Daoy (cell line): ENCODE measurements at places on chromosomes 3 and 15.

GRCh38 chr15:71733122-71733521 is 77.2 kb upstream of the NR2E3 start:
- no peak for DNase-seq

DNA sequence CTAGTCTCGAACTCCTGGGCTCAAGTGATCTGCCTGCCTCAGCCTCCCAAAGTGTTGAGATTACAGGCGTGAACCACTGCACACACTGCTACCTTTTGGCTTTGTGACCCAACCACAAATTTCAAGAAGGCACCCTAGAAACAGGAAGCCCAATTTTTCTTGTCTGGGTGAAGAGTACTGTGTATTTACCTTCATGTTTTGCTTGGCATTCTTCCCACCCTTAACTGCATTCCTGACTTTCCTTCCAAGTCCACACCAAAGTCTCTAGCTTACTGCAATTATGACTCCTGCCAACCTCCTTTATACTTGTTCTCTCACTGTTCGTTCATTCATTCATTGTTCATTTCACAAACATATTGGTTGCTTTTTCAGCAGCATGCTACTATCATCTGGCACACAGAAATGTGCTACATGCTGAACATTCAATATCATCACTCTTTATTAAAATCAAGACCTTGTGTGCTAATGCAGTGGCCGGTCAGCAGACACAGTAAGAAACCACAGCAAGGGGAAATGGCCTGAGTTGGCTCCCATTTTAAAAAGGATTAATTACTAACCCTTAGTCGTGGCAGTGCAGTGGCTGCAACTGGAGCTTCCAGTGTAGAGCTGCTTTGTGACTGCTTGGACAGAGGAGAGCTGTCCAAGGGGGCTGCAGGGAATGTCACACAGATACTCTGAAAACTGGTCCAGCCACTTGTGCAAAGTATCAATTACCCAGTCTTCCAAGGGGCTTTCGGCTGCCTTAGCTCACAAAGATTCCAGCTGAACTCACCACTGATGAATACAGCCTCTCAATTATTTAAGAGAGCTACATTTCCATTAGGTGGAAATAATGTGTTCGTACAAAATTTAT is 94.0 kb downstream of the ETFA start:
- peak; percentile 85 for DNase-seq

- no peak for DNase-seq
Observed at GRCh38 chr15:64180235-64180824, 17.5 kb upstream of the PPIB start.

- DNase-seq = peak; percentile 67
Observed at GRCh38 chr15:24862726-24863521, 91.9 kb upstream of the SNRPN start.

DNA sequence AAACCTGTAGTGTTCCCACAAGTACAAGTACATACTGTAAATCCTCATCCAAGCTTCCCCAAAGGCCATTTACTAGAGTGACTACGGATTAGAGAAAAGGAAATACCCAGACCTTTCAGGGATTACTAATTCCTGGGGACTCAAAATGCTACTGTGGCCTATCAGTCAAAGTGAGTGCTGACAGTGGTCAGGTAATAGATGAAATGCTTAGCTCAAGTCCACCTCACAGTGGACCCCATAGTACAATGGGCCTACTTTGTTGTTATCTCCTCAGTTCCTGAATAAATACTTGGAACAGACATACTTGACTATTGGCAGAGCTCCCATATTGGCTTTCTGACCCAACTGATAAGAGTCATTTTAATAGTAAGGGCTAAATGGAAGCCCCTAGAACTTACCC is 61.6 kb downstream of the MAP4 start:
- DNase-seq = no peak

- DNase-seq = peak; percentile 22
Observed at GRCh38 chr15:77402740-77403379, 17.0 kb downstream of the PEAK1 start.

DNA sequence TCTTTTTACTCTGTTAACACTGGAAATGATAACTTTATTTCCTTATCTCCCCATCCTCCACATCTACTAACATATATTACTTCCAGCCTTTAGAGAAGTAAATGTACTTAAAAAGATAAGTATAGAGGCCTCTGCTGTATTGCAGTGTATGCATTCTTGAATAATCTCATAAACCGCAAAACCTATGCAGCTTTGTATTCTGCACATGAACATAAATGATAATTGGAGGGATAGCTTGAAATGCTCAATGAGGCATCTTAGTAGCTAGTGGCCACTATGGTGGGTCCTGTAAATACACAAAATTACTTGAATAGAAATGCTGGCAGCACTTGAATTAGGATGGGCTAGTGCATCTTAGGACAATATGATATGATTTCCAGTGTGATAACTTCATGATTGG is 77.0 kb downstream of the LYSMD4 start:
- DNase-seq = no peak

DNA sequence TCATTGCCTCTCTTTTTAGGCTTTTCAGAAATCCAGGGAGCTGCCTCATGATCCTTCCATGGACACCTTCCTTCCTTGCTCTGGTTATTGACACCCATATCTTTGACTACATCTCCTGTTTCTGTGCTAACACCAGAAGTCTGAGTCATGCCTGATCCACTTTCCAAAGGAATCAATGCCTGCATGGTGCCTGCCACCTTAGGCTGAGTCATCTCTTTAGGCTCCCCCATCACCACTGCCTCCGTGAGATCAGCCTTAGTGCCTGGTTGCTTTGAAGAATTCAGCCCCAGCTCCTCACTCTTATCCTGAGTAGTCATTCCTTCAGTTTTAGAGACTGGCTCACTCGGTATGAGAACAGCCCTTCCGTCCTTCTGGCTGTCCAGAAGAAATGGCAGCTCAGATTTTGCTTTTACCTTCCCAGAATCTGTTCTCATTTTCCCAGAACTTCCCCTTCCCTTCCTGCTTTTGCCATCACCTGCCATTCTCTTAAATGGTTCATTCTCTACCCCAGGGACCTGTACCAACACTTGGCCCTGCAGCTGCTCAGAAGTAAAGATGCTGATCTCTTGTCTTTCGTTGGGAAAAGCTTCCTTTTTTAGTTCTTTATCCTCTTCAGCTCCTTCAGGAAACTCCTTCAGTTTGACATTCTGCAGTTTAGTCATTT is 105.3 kb downstream of the MAP4 start:
- DNase-seq = peak; percentile 87

GRCh38 chr3:111904376-111905241 is 45.5 kb downstream of the PHLDB2 start:
- DNase-seq = peak; percentile 80

DNA sequence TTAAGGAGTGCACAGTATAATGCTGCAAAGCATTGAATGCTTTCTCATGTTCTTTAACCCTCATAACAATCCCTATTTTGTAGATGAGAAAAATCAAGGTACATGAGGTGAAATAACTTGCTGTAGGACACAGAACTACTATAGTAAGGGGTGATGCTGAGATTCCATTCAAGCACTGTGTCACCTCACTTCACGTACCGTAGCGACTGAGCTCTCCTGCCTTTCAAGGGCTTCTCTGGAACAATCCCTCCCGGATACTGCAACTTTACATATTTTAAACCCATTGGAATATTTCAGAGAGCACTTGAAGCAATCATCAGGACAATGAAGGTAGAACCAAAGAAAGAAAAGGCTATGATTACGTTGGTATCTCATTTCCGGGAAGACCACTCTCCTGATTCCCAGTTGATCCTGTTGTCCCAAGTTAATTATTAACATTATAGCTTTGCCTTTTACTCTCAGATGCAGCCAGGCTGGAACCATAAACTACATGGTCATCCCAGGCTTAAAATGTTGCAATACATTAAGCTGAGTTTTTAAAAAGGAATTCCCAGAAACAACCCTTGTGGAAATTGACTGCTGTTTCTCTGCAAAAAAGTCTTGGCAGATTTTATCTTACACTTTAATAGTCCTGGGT is 252.2 kb upstream of the IGF1R start:
- DNase-seq = no peak

DNA sequence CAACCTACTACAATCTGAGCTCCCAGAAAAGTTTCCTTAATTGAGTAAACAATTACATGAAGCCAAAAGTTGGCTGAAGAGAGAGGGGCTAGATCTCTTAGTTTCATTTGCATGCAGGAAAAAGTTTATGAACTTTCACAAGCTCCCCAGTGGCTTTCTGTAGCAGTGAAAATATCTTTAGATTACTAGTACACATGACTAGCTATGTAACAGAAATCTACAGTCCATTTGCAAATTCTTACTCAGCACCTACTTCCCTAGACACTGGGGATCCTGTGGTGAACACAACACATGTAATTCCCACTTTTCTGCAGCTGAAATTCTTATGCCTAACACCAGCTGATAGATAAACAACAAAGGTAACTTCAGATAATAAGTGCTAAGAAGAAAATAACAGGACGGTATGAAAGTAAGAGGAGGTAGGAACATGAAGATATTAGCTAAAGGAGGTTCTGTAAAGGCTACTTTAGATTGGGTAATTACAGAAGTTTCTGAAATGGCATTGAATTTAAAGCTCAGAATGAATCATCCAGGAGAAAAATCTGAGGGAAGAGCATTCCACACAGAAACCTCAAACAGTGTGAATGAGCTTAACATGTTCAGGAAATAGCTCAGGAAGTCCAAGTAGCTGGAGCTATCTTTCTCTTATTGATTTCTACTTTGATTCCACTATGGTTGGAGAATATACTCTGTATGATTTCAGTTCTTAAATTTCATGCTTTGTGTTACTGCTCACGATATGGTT is 204.8 kb downstream of the MAGI1 start:
- peak; percentile 41 for DNase-seq

GRCh38 chr15:74956648-74957475 is at the start of gene RPP25:
Gene RPP25 (minus strand): TSS chr15:74956772. CDS start chr15:74956583, 189 bp downstream.
- DNase-seq = peak; percentile 86

DNA sequence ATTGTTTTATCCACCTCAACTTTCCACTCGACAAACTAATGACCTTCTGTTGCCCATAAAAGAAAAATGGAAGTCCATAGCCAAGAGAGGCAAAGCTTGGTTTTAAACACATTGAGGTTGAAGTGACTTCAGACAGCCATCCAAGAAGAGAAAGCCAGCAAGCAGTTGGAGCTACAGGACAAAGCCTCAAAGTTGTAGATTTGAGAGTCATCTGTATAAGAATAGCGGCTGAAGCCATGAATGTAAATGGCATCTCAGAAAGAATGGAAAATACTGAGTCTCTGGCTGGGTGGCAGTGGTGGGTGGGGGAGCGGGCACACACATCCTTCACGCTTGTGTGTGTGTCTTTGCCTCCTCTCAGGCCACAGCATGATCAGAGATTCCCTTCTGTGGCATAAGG is 124.1 kb upstream of the CHRM5 start:
- DNase-seq = no peak

DNA sequence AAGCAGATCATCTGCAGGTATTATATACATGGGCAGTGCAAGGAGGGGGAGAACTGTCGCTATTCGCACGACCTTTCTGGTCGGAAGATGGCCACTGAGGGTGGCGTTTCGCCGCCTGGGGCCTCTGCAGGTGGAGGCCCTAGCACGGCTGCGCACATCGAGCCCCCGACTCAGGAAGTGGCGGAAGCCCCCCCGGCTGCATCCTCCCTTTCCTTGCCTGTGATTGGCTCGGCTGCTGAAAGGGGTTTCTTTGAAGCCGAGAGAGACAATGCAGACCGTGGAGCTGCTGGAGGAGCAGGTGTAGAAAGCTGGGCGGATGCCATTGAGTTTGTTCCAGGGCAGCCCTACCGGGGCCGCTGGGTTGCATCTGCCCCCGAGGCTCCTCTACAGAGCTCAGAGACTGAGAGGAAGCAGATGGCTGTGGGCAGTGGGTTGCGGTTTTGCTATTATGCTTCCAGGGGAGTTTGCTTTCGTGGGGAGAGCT is 639 bp downstream of the MKRN3 start:
- peak; percentile 67 for DNase-seq

GRCh38 chr3:12990306-12990705 is 82.9 kb downstream of the IQSEC1 start:
- DNase-seq = no peak

DNA sequence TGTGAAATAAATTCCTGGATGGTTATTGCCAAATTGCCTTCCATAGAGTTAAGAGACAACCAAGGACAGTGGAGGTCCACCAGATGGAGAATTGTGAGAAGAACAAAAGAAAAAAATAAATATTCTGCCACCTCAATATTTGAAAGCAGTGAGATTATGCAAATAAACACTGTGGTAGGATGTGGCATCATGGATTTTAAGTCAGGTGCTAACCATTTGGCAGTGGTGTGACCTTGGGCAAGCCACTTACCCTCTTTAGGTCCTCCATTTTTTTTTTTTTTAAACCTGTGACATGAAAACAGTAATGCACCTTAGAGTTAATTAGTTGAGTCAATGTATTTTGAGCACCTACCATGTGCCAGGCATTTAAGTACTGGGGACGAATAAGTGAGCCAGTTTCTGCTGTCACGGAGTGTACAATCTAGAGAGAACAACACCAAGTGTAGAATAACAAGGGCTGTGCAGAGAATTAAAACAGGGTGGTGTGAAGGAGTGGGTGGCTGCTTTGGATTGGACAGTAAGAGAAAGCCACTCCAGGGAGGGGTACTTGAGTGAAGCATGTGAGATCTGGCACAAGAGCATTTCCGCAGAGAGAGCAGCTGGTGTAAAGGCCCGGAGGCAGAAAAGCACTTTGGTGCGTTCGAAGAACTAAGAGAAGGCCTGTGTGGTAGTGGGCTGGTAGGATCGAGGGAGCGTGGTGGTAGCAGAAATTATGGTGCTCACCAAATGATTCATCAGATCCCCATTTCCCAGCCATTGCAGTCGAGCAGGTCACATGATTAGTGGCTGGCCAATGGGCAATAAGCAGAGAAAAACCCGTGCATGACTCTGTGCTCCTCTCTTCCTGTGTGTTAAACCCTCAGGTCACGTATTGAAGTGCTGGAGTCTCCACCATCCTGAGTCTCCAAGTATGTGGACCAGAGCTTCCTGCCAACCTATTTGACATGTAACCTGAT is 39.2 kb downstream of the CCK start:
- peak; percentile 21 for DNase-seq

DNA sequence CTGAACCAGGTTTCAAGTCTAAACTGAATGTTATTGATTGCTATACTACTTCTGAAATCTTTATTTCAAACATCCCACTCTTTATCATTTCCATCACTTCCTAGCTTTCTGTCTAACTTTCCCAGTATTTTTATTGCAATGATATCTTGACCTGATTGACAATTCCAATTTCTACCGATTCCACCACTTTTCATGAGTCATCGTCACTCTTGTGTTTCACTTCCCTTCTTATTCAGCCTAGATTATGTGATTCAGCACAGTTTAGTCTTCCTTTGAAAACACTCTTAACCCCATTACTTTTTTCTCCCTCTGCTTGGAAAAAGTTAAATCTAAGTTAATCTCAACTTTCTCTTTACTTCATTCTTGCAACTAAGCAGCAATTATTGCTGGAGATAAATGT is 62.6 kb downstream of the SLC7A14 start:
- DNase-seq = peak; percentile 48

DNA sequence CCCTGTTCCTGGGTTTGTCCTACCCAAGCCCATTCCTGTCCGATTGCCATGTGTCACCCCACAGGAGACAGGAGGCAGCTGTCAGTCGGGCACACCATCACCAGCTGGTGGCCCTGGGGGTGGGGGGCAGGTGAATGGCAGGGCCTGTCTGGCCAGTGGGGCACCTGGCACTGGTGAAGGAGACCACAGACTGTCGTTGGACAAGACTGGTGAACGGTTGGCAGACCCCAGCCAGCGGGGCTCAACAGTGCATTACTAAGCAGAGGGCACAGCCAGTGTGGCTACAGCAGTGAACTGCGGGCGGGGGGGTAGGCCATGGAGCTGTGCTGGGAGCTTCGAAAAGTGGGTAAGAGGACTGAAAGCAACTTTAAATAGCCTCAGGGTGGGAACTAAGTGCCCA is 2.1 kb downstream of the SEMA7A start:
- DNase-seq = no peak

GRCh38 chr3:50557915-50558314 is 9.6 kb downstream of the C3orf18 start:
- no peak for DNase-seq
